ENCODE measurements at places on chromosomes 12 and 14. TPM values are rescaled to one million over a fixed set of nuclear protein-coding genes. Genes with fewer than 3 reads are reported as not detected.
A peak's percentile ranks its signal among the peaks of the same experiment; 100 is the strongest.

TCL1B gene
- total RNA-seq = not detected

GLT1D1 gene
- total RNA-seq = 3.6 TPM

FAR2 gene
- total RNA-seq = not detected

TOGARAM1 gene
- total RNA-seq = 3.9 TPM

PRICKLE1 gene
- total RNA-seq = 10.7 TPM

PIK3C2G gene
- not detected for total RNA-seq

GRCh38 chr14:105711841-105712460, 185.6 kb downstream of the TMEM121 start:
- no peak for DNase-seq

GRCh38 chr14:22986508-22987054, 4.2 kb upstream of the AJUBA start:
- peak; percentile 54 for DNase-seq

DNA sequence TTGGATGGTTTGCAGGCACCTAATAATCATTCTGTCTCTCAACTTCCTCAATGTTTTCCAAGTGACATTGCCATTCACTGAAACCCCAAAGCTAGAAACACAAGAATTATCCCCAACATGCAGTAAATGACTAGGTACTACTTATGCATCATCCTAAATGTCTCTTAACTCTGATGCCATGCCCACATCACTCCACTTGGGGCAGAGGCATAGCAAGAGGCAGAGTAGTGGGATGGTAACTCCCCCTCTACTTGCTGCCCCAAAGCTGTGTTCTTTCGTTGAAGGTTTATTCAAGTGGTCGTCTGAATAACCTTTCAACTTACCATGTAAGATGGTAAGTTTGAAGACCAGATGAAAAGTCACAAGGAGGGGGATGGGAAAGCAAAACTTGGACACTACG, 77.9 kb upstream of the SOX5 start:
- no peak for DNase-seq

- DNase-seq = no peak
Measured at GRCh38 chr14:30333934-30334333, 225.0 kb upstream of the G2E3 start.

- no peak for DNase-seq
Measured at GRCh38 chr12:3250576-3250975, 173.4 kb downstream of the TSPAN9 start.

DNA sequence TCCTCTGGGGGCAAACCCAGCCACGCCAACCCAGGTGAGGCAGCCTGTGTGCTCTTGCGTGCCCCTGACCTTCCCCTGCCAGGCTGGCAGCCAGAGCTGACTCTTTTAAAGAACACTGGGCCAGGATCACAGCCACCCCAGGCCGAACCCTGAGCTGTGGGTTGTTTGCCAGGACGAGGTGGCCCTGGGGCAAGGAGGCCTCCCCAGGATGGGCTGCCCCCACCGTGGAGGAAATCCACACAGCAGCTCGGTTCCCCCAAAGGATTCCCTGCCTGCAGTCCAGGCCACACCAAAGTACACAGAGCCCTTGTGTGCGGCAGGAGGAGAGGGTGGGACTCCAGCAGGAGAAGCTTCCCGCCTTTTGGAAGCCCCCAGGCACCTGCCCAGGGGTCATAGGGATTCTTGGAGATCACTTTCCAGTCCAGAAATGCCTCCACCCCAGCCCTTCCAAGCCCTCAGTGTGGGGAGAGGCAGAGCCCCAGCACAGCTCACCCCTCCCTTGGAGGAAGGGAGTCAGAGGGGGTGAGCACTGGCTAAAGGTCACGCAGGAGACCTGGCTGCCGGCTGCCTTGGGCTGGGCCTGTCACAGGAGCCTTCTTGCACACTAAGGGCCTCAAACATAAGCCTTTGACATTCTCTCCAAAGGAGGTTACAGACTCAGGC, 115.6 kb downstream of the CALM1 start:
- no peak for DNase-seq

- no peak for DNase-seq
Measured at GRCh38 chr12:114626-115211, 48.2 kb downstream of the IQSEC3 start.

DNA sequence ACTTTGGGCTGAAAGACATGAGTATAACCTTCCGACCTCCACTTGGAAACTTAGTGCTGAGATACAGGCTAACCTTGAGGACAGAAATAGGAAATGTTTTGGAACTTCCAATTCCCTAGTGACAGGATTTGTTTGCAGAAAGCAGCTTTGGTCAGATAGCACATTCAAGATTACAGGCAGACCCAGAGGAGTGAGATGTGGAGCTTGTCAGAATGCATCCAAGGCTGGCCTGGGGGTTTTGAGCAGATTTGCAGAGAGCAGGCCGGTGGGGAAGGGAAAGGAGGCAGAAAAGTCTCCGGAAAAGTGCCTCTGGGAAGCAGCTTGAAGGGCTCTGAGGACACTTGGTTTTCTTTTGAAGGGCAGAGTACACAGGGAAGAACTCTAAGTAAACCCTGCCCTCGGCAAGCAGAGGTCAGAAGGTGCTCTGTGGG, 180.3 kb downstream of the ETV6 start:
- DNase-seq = no peak

DNA sequence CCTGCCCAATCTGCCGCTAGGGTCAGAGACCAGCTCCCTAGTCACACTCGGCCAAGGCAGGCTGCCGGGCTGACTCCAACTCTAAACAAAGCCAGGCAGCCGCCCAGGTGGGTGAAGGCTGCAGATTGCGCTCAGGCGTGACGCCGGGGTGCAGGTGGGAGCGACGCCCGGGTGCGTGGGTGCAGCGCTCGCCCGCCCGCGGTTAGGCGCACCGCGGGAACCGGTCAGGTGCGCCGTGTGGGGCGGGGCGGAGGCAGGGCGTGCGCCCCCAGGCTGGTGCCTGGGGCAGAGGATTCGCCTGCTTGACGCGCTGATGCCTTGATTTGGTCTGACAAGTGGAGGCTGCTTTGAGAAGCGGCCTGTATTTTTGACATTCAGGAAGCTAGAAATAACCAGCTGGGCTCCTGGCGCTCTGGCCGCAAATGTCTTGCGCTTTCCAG, 126.7 kb upstream of the HIF1A start:
- DNase-seq = no peak
